ENCODE measurements at places on chromosomes 7 and 10.
A peak's percentile ranks its signal among the peaks of the same experiment; 100 is the strongest.

DNA sequence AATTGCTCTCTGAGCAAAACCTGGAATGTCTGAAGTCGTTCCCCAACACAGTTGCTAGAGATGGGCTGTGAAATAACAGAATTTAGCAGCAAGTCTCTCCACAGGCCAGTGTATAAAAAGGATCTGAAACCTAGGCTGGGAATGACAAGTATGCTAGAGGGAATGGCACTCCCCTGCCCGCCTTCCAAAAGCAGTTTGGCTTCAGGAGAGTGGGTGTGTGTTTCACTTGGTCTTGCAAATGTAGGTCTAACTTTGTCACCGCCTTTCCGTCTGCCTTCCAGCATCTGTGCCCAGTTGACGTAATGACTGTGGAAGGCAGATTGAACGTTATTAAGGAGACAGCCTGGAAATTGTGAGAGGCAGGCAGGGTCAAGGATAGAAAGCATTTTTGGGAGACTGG lies 18.0 kb upstream of the MTURN start:
- DNase-seq, result no peak

DNA sequence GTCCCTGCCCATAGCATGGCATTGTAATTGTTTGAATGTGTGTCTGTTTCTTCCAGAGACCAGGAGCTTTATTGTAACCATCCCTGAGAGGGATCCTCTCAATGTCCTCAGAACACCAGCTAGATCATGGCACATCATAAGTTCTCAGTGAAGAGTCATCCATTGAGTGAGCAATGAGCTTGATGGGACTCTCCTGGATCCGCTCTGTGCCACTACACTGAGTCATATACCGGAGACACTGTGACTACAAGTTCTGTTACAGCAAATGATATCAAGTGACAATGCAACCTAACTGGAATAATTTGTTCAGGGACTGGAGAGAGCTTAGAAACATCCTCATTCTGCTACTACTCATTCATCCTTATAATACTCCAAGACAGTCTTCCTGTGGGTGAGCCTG lies 25.1 kb downstream of the MRPS24 start:
- DNase-seq, result no peak

GRCh38 chr7:155394413-155394812 lies 63.5 kb upstream of the EN2 start:
- no peak for DNase-seq

DNA sequence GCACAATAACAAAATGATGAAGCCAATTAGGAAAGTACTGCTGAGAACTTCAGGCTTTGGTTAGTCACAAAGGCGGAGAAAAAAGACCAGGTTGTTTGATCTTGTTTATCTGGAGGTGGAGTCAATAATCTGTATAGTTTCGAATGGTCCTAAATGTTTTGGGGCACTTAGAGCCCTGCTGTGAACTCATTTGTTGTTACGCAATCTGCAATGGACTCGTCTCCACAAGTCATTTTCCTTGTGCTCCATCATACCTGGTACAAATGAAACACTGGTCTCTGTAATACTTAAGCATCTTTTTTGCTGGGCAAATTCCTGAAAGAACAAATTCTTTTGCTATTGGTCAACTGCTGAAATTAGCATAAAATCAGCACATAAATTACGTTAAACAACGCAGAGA lies 430.5 kb downstream of the GATA3 start:
- no peak for DNase-seq

DNA sequence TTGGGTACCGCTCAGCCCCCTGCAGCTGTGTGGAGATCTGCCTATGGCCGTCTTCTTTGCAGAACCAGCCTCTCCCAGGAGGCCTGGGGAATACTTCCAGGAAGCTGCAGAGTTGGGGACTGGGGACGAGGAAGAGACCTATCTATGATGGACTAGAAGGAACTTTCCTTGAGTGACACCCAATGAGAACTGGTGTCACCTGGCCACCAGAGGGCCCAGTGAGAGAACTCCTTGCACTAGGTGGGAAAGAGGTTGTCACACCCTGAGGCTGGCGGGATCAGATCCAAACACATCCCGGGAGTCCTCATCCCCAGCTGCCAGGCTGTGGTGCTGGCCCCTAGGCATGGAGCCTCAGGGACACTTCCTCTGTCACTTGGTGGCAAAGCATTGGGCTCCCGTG lies 4.9 kb upstream of the GRID2IP start:
- DNase-seq, result no peak

DNA sequence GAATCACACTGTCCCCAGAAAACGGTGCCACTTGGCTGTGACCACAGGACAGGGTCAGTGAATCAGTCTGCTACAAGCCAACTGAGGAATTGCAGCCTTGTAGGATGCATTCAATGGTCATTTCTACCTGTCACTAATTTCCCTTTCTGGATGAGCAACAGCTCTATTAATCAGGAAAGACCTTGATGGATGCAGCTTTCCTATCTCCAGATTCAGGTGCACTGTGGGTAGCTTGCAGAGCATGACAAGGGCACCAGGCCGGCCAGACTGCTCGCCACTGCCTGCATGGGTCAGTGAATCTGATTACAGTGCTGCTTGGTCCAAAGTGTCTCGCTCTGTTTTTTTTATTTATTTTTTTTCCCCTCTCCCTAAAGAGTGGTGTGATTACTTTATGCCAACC lies 506.8 kb upstream of the AUTS2 start:
- DNase-seq, result no peak

GRCh38 chr7:51316262-51316665 lies 345 bp downstream of the COBL start:
- DNase-seq, result no peak

- DNase-seq, result no peak
Observed at GRCh38 chr10:107540981-107541380, 376.5 kb upstream of the SORCS1 start.

DNA sequence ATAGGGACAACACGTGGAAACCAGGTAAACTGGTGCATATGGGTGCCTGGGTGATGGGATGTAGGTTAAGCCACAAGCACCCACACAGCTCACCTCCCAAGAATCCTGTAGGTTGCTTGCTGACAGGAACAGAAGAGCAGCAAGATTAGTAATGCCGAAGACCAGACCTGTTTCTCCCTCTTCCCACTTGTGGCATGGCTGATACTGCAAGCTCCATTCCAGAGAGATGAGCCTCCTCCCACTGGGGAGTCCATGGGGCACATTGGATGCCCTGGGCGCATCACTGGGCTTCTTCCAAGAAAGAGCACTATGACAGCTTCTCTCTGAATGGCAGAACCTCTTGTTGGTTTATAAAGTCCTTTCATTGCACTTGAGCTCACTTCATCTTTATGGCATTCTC lies 44.4 kb upstream of the LOXL4 start:
- DNase-seq, result no peak

GRCh38 chr10:33410096-33410859 lies 75.8 kb upstream of the NRP1 start:
- no peak for DNase-seq

DNA sequence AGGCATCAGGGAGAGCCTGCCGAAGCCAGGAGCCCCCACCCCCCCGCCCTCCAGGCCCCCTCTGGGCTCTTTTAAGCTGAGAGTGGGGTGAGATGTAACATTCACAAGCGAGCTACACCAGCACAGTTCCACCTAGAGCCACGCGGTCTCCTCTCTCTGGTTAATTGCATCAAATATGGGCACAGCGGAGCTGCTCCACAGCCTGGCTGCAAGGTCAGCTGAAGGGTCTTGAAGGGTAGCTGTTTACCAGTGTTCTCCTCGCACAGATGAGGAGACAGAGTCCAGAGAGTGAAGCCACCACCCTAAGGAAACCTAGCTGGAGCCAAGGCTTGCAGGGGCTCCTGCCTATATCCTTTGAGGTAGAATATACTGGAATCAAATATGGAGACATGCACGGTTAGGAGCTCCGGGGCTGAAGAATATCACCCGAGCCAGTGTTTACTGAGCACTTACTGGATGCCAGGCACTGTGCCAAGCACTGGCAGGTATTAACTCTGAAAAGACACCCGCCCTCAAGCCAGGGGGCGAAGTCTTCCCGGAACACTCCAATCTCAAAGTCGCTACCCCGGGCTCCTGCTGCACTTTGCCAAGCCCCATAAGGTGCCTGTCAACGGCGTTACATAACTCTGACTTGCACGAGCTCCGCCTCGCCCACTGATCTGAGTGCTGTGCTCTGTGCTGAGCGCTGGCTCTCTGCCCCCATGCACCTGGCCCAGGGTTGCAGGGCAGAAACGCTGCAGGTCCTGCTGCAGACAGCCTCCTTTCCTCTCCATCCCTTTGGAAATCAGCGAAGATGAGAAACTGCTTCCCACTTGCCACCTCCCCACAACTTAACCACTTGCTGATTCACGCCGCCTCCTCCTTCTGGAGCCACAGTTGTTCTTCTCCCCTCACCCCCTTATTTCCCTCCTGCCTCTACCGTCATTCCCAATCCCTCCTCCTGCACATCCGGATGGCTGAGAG lies 5.4 kb downstream of the CHST15 start:
- no peak for DNase-seq

DNA sequence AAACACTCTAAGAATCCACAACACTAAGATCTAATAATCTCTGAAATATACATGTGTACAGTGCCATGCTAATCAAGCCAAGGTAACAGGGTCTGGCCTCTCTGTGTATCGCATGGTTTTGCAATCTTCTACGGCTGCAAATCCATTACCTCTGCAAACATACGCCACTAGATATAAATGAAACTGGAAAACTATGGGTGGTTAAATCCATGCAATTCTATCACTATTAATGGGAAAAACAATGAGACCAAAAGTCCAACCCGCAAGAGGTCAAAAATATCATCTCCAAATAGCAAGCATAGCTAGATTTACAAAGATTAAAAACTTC lies 23.0 kb downstream of the SGCE start:
- DNase-seq, result no peak

GRCh38 chr7:22729180-22729825 lies 2.3 kb downstream of the IL6 start:
- DNase-seq, result no peak

DNA sequence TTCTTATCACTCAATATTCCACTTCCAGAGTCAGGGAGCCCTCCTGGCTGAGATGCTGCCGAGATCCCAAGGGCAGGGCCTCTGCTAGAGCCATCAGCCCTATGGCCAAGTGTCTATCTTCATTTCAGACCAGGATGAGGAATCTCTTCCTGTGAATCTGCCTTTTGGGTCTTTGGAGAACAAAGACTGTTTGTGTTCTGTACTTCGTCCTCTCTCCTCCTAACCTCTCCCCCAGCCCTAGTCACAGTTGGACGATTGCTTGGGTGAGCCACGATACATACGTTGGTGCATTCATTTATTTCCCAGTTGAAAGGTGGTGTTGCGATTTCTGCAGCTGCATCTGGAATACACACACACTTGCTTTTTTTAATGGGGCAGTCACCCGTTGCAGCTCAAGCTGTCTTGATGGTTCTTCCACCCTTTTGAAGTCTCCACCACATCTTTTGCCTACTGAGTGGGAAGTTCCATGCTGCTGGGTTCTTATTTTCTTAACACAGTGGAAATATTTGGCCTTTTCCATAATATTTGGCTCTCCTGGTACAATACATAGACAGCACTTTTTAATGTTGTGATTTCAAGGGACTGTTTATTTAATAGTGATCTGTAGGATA lies 26.7 kb downstream of the SH3PXD2A start:
- no peak for DNase-seq

DNA sequence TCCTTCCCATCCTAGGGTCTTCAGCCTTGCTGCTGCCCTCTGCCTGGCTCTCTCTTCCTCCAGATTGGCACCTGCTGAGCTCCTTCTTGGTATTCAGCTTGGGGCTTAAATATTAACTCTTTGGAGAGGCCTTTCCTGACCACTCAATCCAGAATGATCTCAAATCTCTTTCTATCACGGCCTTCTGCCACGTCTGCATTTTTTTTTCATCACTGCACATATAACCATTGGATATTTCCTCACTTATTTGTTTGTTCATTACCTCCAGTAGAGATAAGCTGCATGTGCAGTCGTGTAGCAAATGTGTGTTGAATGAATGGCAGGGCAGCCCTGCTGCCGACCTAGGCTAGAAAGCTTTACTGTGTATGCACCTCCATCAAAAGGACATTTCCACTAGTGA lies 51.6 kb upstream of the MPP7 start:
- no peak for DNase-seq

DNA sequence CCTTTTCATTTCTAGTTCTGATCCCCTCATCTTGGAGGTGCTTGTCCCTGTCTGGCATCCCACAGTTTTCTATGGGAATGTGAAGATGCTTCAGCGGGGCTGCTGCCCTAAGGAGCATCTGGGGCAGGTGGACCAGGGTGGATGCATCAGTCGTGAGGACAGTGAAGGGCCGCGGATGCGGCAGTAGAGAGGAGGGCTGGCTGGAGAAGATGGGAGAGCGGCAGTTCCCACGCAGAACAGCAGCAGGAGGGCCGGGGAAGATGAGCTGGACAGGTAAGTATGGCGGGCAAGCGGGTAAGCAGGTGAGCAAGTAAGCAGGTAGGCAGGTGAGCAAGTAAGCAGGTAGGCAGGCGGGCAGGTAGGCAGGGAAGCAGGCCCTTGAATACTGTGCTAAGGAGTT lies 48.9 kb downstream of the ASB13 start:
- DNase-seq, result no peak

GRCh38 chr7:39829028-39829427 lies 121.0 kb upstream of the CDK13 start:
- DNase-seq, result no peak

- peak; percentile 35 for DNase-seq
Observed at GRCh38 chr7:120792091-120792860, 65.7 kb downstream of the TSPAN12 start.

GRCh38 chr10:69446650-69447151 lies 4.6 kb upstream of the TSPAN15 start:
- DNase-seq, result no peak

DNA sequence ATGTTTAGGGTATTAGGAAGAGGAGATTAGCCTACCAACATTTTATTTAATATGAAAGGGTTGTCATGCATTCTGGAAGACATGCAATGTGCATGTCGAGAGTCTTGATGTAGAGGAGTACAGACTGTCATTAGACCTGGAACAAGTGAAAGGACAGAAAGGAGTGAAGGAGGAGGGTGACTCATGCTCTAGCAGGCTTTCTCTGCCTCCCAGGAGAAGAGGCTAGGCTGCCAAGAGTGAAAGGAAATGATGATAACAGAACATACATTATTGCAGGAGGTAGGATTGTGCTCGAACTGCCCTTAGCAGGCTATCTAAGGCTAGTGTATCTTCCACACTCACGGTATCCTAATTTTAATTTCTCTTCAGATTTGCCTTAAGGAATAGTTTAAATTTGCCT lies 228.8 kb downstream of the EXOC4 start:
- no peak for DNase-seq

All from D721Med (cell line).